PC-9 (cell line): ENCODE measurements at places on chromosomes 3 and 15. TPM values are rescaled to one million over a fixed set of nuclear protein-coding genes. Genes with fewer than 3 reads are reported as not detected.
A peak's percentile ranks its signal among the peaks of the same experiment; 100 is the strongest.

Gene CIB1
- 113 and 127 TPM in 2 replicates for total RNA-seq

Gene MITF
- 15.5 and 17.2 TPM in 2 replicates for total RNA-seq

Gene TERC
- 7.6 and 22.7 TPM in 2 replicates for total RNA-seq

Gene NEK10
- 1.7 and 4.3 TPM in 2 replicates for total RNA-seq

Gene EBLN2
- total RNA-seq, result 5.5 and 5.6 TPM in 2 replicates

Gene P2RY1
- total RNA-seq, result 0.88 and 1.2 TPM in 2 replicates

Gene PLA2G4B
- 3.6 and 7.8 TPM in 2 replicates for total RNA-seq

Gene EPHB1
- total RNA-seq, result 0.15 TPM in 1 of 2 replicates, not detected in the other

Gene CPNE9
- total RNA-seq, result not detected in 2 replicates

Gene CCR3
- 1.7 and 3.1 TPM in 2 replicates for total RNA-seq

Gene IQCF5
- total RNA-seq, result not detected in 2 replicates

Gene PPM1L
- 5.0 and 5.1 TPM in 2 replicates for total RNA-seq

Gene SLC6A20
- total RNA-seq, result not detected in 2 replicates

- no peak for DNase-seq
Observed at GRCh38 chr3:182717216-182717615, 76.1 kb upstream of the ATP11B start.

- DNase-seq, result no peak
Observed at GRCh38 chr15:40768521-40769273, 1.1 kb upstream of the C15orf62 start.

GRCh38 chr3:45608885-45609284, 14.3 kb downstream of the LIMD1 start:
- no peak for DNase-seq

GRCh38 chr3:48563382-48563918, at the start of gene UCN2:
Gene UCN2 (minus strand): TSS chr3:48563781. CDS start chr3:48563124, 657 bp downstream.
- no peak for DNase-seq

- DNase-seq, result no peak
Observed at GRCh38 chr3:188868803-188869202, 303.0 kb upstream of the TPRG1 start.

DNA sequence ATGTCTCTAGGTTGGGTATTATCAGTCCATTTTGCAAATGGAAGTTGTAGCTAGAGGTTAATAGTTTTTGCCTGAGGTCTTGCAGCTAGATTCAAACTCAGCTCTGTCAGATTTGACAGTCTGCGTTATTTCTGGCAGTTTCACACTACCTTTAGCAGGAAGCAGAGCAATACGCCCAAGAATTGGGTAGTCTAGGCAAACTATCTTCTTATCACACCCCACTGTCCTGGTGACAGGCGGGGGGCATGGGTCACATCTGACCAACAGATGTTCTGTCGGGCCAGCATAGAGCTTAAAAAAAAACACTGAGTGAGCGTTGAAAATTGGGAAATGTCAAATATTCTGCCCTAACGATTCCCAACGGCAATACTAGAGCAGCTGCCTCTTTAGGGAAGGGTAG, 5.7 kb downstream of the GPR160 start:
- DNase-seq, result no peak

DNA sequence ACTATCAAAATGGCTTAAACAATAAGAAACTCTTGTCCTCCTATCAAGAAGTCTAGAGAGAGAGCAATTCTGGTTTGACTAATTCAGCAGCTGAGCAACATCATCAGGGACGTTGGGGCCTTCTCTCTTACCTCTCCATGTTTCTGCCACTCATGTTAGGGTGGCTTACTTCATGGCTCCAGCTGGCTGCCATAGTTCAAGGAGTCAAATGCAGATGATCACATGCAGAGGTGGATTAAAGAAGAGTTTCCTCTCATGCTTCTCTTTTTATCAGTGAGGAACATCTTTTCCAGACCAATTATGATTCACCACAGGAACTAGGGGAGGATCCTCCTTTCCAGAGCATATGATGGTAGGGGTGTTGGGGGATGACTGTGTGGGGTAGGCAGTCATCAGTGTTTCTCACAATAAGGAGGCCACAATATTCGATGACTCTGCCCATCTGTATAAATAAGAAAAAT, 45.5 kb downstream of the NEK11 start:
- no peak for DNase-seq

DNA sequence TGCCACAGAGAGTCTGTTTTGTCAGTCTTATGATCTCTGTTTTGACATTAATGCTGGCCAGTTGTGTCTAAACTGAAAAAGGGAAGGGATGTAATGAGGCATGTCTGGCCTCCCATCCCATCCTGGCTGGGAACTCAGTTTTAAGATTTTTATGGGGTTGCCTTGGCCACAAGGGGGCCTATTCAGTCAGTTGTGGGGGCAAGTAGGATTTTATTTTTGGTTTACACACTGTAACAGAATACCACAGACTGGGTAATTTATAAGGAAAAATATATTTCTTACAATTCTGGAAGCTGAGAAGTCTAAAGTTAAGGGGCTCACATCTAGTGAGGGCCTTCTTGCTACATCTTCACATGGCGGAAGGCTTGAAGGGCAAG, 129.8 kb downstream of the TMEM108 start:
- DNase-seq, result no peak

GRCh38 chr3:182755712-182756111, 37.6 kb upstream of the ATP11B start:
- no peak for DNase-seq

GRCh38 chr3:192122832-192123594, 604.3 kb downstream of the FGF12 start:
- no peak for DNase-seq

- no peak for DNase-seq
Observed at GRCh38 chr15:78682693-78683410, 41.8 kb upstream of the CHRNB4 start.

DNA sequence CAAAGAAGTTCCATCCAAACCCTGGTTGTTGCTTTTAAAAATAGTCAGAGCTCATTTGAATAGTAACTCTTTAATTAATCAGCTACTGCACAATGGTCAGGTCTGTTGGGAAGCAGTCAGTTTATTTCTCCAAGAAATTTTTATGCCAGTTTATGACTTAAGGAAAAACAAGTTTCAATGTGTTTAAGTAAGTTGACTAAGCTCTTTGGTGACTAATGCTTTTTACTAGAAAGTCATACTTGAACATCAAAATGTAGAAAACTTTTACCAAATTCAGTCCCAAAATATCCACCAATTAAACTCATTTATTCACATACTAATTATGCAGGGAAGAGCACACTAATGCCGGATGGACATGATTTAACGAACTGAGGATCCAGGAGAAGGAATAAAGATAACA, 22.1 kb downstream of the PRICKLE2 start:
- DNase-seq, result no peak

- DNase-seq, result no peak
Observed at GRCh38 chr15:47829667-47830066, 112.4 kb downstream of the SEMA6D start.

DNA sequence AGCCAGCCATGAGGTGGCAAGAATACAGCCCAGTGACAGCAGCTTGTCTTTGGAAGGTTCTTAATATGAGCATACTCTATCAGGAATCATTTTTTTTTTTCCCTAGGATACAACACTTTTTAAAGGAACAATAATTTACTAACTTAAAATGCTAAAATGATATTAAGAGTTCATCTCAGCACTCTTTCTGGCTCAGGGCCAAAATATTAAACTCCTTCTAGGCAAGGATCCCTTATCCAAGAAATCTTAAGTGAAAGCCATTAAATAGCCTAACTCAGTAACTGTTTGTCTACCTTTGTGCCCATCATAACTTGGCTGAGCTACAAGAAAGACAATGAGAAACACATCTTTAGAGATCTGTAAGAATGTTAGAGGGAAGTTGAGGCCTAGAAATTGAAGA, 529.5 kb upstream of the TGFBR2 start:
- no peak for DNase-seq

- peak; percentile 73 for DNase-seq
Observed at GRCh38 chr3:4977001-4977852, 2.0 kb upstream of the BHLHE40 start.

DNA sequence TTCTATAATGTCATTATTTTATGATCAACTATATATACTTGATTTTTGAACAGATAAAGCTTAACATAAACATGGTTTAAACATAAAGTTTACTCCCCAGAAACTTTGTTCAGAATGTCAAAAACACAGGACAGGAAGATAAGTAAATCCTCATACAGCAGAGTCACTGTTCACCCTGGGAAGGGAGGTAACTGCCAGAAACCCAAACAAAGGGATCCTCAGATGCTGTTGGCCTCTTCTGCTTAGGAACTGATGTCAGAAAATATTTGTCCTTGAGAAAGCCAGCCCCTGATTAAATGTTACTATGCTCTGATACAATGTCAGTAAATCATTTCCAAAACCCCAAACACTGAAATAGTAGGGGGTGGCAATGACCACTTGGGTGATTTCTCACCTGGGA, 185.3 kb downstream of the TJP1 start:
- no peak for DNase-seq

- DNase-seq, result no peak
Observed at GRCh38 chr15:79862191-79862590, 34.6 kb downstream of the MTHFS start.

DNA sequence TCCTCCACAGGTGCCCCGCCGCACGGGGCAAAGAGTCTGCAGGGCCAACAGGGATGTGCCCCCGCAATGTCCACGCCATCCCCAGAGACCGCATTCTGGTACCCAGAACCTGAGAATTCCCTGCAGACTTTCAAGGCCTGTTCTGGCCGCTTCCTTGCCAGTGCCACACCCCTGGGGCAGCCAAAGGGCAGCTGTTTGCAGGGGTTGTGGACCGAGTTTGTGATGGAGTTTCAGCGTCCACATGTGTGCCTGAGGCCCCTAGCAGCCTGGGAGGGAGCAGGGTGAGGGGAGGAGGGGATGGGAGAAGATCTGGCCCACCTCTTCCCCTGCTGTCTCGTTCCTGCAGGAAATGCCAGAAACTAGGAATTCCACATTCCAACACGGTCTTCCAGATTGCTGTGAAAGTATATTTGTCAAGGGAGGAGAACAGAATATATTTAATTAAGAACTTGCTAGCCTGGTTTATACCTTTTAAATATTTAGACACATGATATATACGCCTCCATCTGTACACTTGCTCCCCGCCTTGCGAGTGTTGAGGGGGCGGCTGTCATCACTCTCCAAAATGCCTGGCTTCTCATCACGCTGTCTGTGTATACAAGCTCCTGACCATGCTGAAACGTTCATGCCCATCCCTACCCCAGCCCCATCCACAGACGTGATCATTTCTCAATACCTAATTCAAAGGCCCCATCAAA, 31.1 kb upstream of the RASA2 start:
- no peak for DNase-seq

- DNase-seq, result no peak
Observed at GRCh38 chr3:143551761-143552160, 296.5 kb downstream of the SLC9A9 start.

- no peak for DNase-seq
Observed at GRCh38 chr3:174072675-174073074, 675.1 kb downstream of the NLGN1 start.

DNA sequence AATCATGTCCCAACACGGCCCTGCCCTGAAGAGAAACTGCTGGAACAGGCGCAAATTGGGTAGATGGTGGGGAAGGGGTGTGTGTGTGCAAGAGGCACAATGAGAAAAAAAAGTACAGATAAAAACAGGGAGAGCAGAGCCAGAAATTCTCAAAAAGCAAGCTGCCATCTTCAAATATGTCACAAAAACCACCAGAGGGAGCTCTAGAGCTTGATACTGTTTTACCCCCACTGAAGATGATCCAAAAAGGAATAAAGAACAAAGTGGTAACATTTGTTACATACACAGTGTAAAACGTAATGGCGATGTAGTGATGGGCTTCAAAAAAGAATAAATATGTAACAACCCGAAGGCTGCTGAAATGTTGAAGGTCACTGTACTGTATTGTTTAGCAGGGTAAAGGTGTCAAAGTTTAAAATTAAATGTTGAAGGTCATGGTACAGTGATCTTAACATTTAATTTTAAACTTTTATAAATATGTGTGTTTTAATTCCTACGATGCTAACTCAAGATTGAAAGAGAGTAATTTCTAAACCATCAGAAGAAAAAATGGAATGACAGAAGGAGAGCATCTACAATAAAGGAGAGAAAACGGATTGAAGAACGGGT, 6.0 kb downstream of the SNRPA1 start:
- no peak for DNase-seq

DNA sequence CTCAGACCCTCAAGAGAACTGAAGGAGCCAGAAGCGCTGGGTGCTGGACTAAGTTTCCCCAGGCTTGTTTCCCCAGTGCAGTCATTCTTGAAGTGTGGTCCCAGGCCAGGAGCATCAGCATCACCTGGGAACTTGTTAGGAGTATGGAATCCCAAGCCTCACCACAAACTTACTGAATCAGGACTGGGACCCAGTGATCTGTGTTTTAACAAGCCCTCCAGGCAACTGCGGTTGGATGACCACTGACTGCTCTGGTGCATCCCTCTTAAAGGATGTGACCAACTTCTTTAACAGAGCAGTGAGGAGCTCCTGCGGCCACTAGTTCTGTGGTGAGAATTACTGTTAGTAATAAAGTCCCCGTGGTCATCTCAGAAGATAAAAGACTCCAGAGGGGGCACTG, 62.4 kb upstream of the DAZL start:
- no peak for DNase-seq

- no peak for DNase-seq
Observed at GRCh38 chr3:147397155-147397874, 9.0 kb downstream of the ZIC4 start.

DNA sequence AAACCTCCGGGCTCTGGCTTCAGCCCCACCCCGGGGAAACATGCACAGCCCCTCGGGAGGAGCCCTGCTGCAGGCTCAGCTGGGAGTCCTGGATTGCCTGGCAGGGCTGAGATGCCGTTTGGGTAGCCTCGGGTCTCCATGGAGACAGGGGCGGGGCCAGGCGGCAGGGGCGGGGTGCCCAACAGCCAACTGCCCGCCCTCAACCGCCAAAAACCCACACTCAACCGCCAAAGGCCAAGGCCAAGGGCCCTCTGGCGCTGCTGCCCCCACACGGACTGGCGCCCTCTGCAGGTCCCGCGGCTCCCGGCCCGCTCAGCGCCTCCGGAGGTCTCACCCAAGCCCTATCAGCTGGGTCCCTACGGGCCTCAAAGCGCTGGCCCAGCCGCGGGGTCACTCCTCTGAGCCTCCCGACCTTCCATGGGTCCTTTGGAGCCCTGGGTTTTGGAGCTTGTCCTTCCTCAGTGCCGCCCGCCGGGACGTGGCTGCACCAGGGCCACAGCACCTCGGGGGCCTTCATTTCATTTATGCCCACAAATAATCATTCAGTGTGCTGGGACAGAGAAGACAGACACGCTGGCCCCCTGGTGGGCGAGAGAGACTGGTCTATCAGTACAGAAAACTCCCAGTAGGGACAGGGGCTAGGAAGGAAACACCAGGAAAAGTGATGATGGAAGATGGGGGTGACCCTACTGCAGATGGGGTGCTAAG, 33.5 kb upstream of the ACAD9 start:
- peak; percentile 86 for DNase-seq

- no peak for DNase-seq
Observed at GRCh38 chr3:113013593-113013992, 22.8 kb downstream of the GTPBP8 start.

GRCh38 chr15:89379251-89379695, 44.6 kb upstream of the POLG start:
- DNase-seq, result no peak
